Fibroblast of skin of right quadriceps (primary cell): ENCODE measurements at places on chromosomes 2 and 18.
A peak's percentile ranks its signal among the peaks of the same experiment; 100 is the strongest.

- DNase-seq, result no peak
Observed at GRCh38 chr18:71583252-71583651, 960.9 kb downstream of the CBLN2 start.

DNA sequence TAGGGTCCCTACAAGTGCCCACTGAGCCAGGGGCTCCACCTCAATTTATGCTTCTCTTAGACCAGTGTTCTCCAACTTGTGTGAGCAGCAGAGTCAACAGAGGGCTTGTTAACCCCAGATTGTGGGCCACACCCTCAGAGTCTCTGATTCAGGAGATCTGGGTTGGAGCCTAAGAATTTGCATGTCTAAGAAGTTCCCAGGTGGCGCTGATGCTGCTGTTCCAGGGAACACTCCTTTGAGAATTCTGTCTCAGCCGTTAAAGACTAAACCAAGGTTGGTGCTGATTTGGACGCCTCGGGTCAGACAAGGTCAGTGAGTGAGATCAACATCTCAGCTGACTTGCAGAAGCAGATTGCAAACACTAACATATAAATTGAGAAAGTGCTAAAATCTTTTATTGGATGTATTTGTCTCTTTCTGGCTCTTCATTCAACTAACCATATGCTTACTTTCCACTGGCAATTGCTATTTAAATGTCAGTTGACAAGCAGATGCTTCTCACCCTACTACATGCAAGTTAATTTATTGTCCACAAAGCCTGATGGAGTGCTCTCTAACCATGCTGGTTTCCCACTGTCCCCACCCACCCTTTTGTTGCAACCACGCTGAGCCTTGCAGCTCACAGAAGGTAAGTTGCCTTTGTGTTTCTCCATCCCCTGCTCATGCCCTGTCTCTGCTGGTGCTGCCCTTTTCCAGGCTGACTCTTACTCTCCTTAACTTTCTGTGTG lies 31.5 kb downstream of the LYPD1 start:
- DNase-seq, result no peak

DNA sequence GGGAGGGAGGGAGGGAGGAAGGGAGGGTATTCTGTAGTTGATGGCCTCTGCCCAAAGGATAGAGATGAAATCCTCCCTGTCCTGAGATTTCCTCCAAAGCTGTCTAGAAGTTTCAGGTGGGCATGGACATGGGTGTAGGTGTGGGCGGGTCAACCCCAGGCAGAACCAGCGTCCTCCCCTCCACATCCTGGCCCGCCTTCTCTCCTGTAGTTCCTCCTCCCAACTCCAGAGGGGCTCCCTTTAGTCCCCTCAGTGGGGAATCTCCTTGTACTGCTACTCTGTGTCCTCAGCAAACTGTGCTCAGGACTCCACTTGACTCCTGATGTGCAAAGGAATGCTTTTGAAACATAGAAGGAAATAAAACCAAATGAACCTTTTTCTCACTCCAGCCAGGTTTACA lies 88.1 kb downstream of the MRPS9 start:
- no peak for DNase-seq

- no peak for DNase-seq
Observed at GRCh38 chr2:238945433-238946150, 97.7 kb downstream of the TWIST2 start.

GRCh38 chr2:47054868-47055267 lies 100.2 kb downstream of the STPG4 start:
- no peak for DNase-seq

GRCh38 chr18:25169701-25170100 lies 182.3 kb downstream of the ZNF521 start:
- peak; percentile 47 for DNase-seq

DNA sequence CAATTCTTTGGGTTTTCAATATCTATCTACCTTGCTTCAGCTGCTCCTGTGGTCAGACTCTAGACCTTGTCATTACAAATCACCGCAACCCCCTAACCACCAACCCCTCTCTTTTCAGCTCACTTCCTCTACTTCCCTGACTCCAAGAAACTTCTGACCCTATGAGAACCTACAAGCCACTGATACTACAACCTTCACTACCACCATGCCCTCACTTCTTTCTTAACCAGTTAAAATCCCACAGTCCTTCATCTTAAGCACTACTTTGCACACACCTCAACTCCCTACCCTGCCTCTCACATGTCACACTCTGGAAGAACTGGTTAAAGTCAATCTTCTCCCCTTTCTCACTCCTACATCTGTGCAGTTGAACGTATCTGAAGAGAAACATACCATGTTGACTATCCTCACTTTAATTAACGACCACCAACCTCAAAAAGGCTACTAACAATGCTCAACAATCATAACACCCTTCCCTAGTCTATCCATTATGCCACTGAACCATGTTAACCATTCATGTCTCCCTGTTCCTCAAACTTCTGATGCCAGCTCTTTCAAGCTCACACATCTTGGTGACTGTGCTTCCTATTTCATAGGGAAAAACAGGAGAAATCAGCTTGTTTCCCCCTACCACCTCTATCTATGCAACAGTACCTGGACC lies 12.6 kb downstream of the EIF2AK3 start:
- DNase-seq, result no peak

DNA sequence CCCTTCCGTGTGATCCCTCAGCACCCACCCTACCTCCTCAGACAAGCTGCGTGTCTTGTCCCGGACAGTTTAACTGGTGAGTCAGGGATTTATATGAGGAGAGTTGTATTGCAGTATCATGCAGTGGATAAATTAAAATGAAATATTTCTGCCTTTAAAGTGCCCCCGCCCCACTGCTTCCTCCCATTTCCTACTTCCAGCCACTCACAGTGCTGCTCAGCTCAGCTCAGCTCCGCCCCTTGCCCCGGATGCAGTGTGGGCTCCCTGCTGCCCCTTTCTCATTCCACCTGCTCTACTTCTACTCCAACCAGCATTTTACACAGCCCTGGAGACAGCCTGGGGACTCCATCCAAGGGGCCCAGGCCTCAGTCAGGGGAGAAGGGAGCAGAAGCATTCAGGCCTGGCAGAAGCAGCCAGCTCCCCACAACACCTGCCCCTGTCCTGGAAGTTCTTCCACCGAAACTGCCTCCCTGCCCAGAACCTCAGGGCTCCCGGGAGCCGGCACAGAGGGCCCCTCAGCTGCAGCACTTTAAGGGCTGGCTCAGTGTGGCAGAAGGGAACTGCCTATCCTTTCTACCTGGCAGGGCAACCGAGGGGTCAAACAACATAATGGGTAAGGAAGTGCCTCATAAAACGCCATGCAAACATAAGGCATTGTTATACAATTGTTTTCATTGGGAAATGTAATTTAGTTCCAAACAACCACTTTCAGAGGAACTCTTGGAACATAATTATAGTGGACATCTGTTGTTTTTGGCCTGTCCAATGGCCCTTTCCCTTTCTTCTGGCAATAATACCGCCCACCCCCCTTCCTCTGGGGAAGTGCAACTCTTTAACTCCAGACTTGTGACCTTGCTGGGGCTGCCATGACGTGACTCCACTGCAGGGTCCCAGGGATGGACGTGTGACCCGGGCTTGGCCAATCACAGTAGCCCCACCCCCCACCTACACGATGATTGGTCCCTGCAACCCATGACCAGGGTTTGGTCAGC lies 102.3 kb downstream of the LIPG start:
- peak; percentile 6 for DNase-seq

GRCh38 chr2:172039011-172039704 lies 39.4 kb downstream of the METAP1D start:
- DNase-seq, result no peak

- no peak for DNase-seq
Observed at GRCh38 chr2:239958473-239958765, 66.7 kb downstream of the NDUFA10 start.

DNA sequence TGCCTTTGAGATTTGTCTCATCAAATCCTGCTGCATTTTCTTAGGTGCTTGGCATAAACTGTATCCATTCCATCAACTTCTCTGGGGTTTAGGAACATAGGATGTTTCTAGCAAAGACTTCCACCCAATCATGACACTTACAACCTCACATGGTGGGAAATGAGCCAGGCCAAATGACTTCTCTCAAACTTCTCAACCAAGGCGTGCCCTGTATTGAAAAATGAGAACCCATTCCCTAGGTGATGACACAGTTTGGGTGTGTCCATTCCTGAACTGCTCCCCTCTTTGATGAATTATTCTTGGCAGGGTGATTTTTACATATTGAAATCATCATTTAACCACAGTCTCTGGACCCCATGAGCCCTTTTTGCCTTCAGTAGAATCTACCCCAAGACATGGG lies 161.1 kb downstream of the EN1 start:
- DNase-seq, result peak; percentile 70

DNA sequence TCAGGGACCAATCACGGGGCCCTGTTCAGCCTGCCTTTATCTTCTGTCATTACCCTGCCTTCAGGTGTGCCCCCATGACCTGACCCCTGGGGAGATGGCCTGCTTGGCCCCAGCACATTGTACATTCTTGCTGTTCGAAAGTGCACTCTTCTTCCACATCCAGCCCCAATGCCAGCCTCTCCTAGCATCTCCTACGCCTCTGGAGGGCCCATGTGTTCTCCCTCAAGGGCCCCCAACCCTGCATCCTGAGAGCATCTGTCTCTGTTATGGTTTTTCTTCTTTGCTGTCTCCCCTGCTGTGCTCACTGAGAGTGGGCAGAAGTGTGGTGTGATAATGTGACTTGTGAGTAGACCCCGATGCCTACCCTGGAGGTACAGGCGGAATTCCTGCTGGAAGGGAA lies 41.5 kb upstream of the OTOS start:
- no peak for DNase-seq

- DNase-seq, result peak; percentile 24
Observed at GRCh38 chr2:146031158-146031557, 1511.2 kb upstream of the ZEB2 start.

DNA sequence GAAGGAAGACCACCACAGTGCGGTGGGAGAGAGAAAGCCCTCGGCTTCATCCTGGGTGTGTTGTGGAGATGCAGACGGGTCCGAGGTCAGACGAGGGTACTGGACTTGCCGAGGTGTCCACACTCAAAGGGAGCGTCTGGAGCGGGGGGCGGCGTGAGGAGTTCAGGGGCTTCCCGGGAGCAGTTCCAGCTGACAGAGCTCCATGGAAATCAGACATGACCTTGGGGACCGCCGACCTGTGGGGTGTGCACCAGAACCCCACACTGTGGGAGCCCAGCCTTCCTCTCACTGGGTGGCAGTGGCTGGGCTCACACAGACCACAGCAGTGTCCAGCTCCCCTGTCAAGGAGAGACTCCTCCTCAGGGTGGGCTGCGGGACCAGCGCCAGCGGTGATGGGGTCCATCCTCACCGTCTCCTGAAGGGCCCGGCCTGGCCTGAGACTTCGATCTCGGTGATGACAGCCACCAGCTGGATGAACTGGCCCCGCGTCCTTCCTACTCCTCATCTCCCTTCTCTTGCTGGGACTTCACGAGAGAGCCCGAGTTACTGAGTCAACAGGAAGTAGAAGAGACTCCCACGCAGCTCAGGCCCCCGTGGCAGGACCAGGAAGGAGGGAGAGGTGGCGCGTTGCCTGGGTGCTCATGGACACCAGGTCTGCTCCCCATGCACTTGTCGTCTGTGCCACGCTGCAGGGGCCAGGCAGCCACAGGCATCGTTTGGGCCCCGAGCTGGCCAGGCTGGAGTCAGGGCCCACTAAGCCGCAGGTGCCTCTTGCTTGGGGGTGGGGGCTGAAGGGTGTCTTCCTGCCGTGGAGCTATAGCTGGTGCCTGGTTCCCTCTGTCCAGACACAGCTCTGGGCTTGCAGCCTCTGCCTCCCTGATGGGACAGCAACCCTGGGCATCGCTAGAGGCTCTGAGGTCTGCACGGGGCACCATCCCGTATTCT lies 101.9 kb upstream of the CTDP1 start:
- no peak for DNase-seq

GRCh38 chr2:238378230-238379095 lies 48.3 kb upstream of the ASB1 start:
- DNase-seq, result no peak

DNA sequence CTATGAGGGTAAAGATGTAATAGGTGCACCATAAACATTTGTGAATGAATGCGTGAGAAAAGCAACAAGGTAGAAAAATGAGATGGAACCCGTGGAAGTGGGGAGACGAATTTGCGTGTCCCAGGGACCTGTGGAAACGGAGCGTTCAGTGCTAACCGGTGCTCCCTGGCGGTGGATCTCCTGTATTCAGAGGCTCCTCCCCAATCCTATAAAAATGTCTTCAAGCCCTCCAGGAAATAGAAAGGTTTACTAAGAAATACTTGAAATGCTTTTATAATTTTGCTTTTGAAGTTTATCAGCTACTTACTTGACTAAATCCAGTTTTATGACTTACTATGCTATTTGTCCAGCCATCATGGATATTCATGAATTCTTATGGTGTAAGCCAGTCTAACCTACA lies 62.8 kb upstream of the RBM44 start:
- DNase-seq, result no peak

GRCh38 chr2:111618226-111618977 lies 265.6 kb downstream of the ANAPC1 start:
- peak; percentile 31 for DNase-seq

DNA sequence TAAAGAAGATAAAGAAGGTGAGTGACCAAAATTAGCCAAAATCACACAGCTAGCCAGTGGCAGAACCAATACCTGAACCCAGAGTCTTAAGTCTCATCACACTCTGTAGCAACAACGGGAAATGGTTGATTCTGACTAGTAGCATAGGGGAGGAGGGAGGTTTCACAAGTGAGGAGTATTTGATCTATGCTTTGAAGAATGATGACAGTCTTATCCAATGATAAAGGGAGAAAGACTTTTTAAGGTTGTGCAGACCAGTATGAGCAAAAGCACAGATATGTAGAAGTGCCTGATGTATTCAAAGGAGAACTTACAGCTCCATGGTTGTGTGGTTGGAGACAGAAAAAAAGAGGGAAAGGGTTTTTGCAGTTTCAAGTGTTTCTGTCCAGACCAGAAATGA lies 50.7 kb upstream of the LINC00305 start:
- DNase-seq, result no peak

GRCh38 chr18:2108591-2108990 lies 462.7 kb downstream of the METTL4 start:
- DNase-seq, result peak; percentile 86

- no peak for DNase-seq
Observed at GRCh38 chr2:37244017-37244416, 12.6 kb downstream of the NDUFAF7 start.

GRCh38 chr18:57428221-57429150 lies 6.7 kb upstream of the ONECUT2 start:
- DNase-seq, result no peak

DNA sequence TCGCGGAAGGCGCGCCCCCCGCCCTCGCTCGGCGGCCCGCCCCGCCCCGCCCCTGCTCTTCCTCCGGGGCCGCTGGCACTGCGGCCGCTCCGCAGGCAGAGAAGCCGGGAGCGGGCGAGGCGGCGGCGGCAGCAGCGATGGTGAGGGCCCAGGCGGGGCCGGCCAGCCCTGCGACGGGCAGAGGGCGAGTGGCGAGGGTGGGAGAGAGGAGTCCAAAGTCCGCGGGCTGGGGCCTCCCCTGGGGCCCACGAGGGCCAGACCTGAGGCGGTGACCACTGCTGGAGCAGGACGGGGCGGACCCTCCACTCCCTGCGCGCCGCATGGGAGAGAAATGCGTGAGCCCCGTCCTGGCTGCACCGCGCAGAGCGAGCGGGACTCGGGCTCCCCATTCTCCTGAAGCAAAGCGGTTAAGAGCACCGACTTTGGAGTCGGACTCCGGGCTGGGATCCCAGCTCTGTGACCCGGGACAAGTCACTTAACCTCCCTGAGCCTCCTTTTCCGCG lies at the start of gene VAMP5:
Gene VAMP5 (plus strand): TSS at position 78 of the 503 bp plus-strand sequence. CDS start 60 bp downstream, at position 138.
- peak; percentile 22 for DNase-seq
